ENCODE measurements at places on chromosomes 6 and 20.

DNA sequence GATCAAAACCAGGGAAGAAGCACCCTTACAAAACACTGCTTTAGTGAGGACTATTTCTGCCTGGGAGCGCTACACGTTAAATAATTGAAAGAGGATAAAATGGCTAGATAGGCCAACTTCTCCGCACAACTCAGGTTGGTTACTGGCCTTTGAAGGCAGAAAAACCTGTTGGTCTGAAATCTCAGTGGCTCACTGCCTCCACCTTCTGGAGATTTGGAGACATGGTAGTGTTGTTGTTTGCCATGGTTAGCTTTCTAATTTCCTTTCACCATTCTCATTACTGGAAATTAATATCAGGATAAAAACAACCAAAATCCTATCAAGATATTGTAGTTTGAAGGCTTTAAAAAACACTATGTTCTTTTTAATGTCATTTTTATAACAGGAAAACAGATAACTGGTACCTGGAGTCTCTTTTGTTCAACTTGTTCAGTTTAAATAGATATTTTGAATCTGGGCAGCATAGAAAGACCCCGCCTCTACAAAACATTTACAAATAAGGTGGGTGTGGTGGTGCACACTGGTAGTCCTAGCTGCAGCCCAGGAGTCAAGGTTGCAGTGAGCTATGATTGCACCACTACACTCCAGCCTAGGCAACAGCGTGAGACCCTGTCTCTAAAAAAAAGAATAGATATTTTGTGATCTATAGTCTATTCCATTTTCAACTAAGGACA lies 27.5 kb upstream of the BCLAF1 start:
- DNase-seq, result peak; percentile 50

GRCh38 chr20:3820901-3821727 lies 767 bp downstream of the AP5S1 start:
- no peak for DNase-seq

GRCh38 chr6:113258771-113259170 lies 598.4 kb upstream of the MARCKS start:
- no peak for DNase-seq

- DNase-seq, result peak; percentile 57
Observed at GRCh38 chr6:31681135-31681671, 336 bp upstream of the LY6G5C start.

GRCh38 chr20:42957704-42958095 lies 232.0 kb downstream of the PTPRT start:
- no peak for DNase-seq

GRCh38 chr20:21113697-21114096 lies 7.5 kb upstream of the LINC00237 start:
- DNase-seq, result no peak

- DNase-seq, result no peak
Observed at GRCh38 chr6:144468709-144469108, 183.6 kb downstream of the UTRN start.

GRCh38 chr6:169184419-169184818 lies 69.2 kb downstream of the THBS2 start:
- DNase-seq, result no peak

- no peak for DNase-seq
Observed at GRCh38 chr20:7003598-7003997, 236.1 kb downstream of the BMP2 start.

DNA sequence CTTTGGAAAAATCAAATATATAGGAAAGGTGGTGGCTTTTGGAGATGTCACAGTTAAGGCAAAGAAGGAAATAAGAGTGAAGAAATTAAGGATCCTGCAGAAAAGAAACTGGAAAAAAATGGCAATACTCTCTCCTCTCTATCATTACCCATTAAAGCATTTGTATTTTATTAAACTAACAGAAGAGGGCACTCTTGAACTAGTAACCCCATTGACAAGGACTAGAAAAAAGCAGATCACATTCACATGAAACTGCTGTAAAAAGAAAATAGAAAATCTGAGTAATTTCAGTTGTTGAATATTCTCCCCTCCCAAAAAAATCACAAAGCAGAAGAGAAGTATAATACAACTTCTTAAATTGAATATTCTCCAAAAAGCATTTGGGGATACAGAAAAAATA lies 104.1 kb upstream of the SLC35B3 start:
- DNase-seq, result no peak

DNA sequence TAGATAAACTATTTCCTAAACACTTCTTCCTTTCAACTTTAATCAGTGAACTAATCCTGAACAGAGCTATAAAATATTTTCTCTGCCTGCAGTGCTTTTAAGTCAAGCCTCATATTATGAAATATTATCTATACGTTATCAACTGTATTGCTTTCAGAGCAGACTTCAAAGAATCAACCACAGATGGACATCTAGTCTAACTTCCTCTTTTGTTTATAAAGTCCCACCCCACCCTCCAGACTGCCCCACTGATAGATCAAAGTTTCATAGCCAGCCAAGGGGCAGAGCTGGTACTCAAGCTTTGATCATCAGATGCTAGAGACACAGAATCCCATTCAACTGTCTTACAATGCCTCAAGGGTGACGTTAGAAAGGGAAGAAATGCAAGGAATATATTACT lies 308.3 kb downstream of the LAMA2 start:
- no peak for DNase-seq

DNA sequence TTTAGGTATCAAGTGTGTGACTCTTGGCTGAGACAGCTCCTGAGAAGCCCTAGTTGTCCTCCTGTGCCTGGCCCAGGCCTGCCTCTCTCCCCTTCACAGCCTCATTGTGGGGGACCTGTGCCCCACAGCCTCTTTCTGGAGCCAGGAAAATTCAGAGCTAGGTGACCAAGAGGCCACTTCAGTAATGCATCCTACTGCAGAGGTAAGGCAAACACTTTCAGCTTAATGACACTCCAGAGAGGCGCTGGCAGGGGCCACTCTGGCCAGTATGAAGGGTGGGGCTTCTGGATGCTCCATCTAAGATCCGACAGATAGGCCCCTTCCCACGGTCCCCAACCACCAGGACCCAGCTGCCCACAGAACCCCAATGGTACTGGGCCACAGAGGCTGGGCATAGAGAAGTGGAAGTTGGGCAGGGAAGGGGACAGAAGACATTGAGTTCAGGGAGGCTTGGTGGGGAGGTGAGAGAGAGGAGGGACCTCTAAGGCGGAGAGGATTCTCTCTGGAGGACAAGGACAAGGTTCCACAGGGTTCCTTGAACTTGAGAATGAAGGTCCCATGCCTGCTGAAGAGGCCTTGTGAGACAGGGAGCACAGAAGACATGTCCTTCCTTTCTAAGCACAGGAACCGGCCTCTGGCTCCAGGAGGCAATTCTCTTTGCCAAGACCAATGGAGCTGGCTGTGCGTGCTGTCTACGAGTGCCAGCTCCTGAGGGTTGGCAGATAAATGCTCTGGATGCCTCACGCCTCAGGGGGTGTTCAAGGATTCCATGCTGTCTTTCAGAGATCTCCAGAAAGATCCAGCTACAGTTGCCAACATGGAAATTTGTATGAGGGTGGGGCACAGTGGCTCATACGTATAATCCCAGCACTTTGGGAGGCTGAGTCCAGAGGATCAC lies 46.4 kb upstream of the TGM2 start:
- no peak for DNase-seq

GRCh38 chr20:47805951-47806350 lies 20.7 kb upstream of the SULF2 start:
- DNase-seq, result no peak

DNA sequence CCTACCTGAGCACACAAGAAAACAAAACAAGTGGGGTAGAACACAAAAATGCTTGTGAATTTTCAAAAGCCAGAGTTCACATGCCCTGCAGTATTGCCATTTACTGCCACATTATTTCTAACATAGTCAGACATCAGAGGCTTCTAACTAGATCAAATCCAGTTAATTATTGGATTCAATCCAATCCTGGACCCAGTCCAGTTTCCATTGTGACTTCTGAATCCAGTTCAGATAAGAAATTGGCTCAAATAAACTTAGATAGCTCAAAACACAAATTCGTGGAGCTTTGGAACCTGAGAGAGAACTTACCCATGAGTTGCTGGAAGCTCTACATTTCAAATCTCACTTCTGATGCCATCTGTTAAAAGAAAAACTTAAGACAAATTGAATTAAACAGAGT lies 85.2 kb upstream of the ANKEF1 start:
- no peak for DNase-seq

DNA sequence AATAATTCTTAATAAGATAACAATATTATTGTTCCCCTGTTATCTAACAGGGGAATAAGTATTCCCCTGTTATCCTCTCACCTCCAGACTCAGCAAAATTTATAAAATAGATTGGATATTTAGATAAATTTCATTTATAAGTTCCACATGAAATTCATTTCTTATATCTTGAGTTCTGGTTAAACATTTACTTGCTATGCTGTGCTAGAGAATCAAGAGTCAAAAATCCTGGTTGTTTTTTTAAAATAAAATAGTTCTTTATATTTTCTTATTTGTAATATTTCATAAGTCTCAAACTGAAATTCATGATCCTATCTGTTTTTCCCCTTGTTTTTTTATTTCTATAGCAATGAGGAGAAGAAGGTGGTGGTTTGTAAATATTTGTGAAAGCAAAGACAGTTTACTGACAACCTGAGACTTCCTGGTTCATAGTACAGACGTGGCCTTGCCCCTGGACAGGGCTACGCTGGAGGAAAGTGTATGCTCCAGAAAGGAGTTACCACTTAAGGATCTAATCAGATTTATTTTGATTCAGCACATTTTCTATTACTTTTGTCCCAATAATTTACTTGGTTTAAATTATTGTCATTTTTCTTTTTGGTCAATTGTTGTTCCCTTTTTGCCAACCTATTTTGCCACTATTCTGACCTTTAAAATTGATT lies 37.8 kb upstream of the MARCKS start:
- DNase-seq, result no peak

GRCh38 chr6:16236631-16237199 lies 1.7 kb upstream of the GMPR start:
- no peak for DNase-seq

DNA sequence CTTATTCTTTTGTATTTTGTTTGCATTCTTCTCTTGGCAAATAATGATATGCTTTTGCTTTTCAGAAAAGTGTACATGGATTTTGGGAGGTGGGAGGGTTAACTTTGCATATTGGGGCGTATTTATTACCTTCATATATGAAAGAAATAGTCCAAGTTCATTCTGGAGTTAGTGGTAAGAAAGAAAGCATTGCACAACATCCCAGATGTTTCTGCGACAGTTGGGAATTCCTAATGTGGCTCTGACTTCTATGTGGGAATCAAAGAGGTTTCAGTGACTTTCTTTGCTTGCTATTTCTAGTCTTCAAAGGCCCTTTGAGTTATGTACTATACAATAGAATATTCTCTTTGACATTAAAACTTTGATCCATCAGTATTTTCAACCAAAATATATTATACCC lies 78.1 kb downstream of the MMUT start:
- DNase-seq, result no peak

DNA sequence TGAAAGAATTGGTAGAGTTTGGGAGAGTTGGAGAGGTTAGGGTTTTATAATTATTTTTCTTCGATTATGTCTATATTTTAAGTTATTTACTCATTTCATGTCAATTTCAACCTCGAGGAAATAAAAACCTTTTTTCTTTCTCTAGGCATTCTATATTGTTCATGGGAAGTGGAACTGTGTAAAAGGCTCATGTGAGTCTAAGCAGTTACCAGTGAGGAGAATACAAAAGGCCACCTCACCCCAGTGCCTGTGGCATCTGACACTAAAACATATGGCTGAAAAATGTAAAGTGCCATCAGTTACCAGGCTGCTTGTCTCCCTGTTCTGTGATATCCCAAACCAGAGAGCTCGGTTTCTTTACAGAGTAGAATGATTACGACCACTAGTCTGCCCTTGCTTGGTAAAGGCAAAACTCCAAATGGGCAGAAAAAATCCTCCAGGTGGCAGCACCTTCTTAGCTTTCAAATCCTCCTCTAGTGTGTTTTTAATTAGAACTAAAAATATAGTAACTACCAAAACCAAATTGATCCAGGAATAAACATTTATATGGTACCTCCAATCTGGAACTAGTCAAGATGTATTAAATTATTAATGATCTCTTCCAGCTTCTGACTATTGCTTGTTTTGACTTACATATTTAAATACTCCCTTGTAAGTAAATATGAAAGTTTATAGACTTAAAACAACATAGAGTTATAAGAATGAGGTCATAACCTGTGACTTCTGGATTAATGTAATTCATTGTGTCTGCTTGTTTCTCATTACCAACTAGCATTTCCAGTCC lies 122.6 kb upstream of the MCHR2 start:
- peak; percentile 6 for DNase-seq

DNA sequence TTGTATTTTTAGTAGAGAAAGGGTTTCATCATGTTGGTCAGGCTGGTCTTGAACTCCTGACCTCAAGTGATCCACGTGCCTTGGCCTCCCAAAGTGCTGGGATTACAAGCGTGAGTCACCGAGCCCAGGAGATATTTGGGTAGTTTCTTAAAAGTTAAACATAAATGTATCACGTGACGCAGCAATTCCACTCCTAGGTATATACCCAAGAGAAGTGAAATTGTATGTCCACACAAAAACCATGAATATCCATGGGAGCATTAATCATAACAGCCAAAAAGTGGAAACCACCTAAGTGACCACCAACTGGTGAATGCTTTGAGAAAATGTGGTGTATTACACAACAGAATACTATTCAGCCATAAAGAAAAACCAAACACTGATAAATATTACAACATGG lies 164.8 kb downstream of the MRPL14 start:
- no peak for DNase-seq

GRCh38 chr20:62111148-62111547 lies 11.1 kb upstream of the LSM14B start:
- no peak for DNase-seq

- no peak for DNase-seq
Observed at GRCh38 chr6:15387118-15387517, 141.2 kb downstream of the JARID2 start.

- DNase-seq, result peak; percentile 93
Observed at GRCh38 chr6:112231594-112232060, 22.7 kb downstream of the LAMA4 start.

DNA sequence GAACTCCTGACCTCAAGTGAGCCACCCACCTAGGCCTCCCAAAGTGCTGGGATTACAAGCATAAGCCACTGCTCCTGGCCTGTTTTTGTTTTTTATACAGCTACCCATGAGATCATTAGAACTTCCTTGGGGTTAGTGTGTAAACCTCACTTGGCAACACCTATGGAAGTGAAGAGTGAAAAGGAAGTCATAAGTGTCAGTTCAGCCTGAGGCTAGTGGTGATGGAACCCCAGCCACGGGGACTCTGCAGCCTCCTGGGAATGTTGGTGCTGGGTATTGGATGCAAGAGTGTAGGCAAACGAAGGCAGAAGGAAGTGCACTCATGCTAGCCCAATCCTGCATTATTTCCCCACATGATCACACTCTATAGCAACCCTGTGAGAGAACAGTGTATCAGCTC lies 33.6 kb upstream of the FUCA2 start:
- DNase-seq, result no peak

DNA sequence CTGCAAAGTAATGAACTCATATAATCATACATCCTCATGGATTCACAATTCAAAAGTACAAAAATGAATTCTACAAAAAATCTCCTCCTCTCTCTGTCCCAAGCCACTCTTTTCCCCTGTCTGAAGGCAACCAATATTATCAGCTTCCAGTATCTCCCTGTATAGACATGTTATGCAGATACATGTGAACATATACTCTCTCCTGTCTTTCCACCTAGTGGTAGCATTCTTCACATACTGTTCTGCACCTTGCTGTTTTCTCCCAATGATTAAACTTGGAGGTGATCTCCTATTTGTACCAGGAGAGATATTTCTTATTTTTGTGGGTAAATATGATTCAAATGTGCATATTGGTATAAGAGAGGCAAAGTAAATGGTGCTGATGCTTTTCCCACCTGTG lies 416.4 kb downstream of the EPM2A start:
- no peak for DNase-seq

- peak; percentile 51 for DNase-seq
Observed at GRCh38 chr6:41577356-41578216, 31.4 kb downstream of the FOXP4 start.

- no peak for DNase-seq
Observed at GRCh38 chr6:69693762-69694161, 103.0 kb downstream of the LMBRD1 start.

Data from NCI-H2171 (cell line).